EH (cell line): ENCODE measurements at places on chromosomes 6 and 20.

DNA sequence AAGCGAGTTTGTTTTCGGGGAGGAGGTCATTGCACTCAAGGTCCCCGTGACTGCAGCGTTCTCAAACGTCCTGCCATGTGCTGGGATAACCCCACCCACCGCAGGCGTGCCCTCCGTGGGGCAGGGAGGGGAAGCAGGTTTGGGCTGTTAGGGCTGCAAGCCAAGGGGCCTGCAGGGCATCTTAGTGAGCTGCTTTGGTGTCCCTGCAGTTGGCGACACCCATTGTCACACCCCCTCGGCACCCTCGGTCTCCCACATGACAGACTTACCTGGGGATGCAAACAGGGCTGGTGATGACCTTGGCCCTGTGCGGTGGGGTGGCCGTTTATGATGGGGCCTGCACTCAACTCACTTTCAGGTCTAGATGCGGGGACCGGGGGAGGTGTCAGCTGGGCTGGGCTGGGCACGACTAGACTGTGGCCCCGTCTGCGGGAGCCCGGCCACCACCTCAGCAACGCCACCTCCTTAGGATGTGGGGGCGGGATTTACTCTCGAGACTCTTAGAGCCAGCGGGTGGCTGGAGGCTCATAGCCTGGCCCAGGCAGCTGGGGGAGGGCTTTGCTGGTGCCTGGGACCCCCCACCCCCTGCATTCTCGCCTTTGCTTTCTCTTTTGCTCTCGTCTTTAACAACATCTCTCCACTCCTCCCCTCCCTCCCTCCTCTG is 6.5 kb upstream of the GATA5 start:
- DNase-seq = no peak

- no peak for DNase-seq
Observed at GRCh38 chr6:79425589-79426311, 111.5 kb downstream of the LCA5 start.

DNA sequence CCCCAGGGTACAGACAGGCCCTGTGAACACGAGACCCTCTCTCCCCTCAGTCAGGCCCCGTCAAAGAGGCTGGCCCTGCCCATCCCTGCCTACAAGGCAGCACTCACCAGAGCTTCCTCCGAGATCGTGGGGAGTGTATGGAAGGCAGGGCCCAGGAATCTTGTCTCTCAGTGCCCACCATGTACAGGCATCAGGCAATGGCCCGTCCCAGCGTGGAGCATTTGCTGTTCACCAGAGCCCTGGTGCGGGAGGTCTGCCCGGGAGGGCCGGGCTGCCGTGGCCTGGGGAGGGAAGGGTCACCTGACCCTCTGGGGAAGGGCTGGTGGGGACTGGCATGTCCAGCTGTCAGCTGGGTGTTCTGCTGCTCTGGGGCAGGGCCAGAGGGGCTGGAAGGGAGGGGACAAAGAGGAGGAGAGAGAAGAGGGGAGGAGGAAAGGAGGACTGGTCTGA is at the start of gene IP6K3:
IP6K3 (minus strand) TSS at position 255 of the 450 bp plus-strand sequence. CDS start 11,429 bp downstream, outside the sequence.
- no peak for DNase-seq

DNA sequence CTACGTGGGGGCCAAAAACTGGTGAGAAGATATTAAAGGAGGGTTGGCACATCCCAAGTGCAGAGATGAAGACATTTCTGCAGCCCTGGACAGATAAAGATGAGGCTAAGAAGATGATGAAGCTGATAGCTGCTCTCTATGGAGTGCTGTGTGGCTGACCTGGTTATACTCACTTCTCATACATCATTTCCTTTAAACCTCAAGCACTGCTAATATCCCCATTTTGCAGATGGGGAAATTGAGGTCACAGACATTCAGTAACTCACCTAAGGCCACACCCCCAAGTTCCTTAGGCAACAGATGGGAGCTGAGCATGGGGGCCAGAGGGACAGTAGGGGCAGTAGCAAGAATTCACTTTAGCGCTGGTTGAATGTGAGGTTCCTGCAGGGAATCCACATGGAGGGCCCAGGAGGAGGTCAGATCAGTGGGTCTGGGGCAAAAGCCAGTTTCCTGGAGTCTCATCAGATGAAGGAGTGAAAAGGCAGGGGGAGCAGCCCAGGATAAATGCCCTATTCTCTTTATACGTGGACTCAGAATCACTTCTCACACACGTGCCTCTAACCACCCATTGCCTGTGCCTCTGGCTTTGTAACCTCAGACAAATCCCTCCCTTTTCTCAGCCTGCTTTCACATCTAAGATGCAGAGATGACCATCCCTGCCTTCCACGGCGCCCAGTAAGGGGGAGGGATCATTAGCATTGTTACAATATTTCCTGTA is 125.8 kb downstream of the NFATC2 start:
- no peak for DNase-seq

GRCh38 chr20:10790013-10790412 is 116.2 kb upstream of the JAG1 start:
- no peak for DNase-seq

DNA sequence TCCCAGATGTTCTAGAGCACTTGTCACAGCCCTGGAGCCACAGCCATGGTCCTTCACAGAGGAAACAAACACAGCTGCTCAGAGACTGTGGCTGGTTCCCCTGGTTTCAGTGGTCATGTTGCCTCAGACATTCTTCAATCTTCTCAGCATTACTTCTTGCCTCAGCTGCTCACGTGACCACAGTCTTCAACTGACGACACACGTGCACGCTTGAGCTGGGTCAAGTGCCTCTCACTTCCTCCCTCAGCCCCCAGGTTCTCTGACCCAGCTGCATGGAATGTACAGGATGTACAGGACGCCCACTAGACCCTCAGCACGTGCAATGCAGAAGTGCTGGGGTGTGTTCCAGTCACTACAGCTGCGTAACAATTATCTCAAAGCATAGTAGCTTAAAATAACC is 159.8 kb upstream of the GGTLC1 start:
- no peak for DNase-seq
